Epithelial cell of alveolus of lung (primary cell): ENCODE measurements at places on chromosomes 5 and 9. TPM values are rescaled to one million over a fixed set of nuclear protein-coding genes. Genes with fewer than 3 reads are reported as not detected.

SLCO4C1 gene
- total RNA-seq: 0.16 and 0.52 TPM in 2 replicates

ENTREP1 gene
- total RNA-seq: not detected in 2 replicates

ACER2 gene
- total RNA-seq: 0.56 and 1.3 TPM in 2 replicates

PWWP2A gene
- total RNA-seq: 17.2 and 25.2 TPM in 2 replicates

DOCK8 gene
- total RNA-seq: 0.24 and 0.52 TPM in 2 replicates

SHOC1 gene
- not detected in 2 replicates for total RNA-seq

LTC4S gene
- total RNA-seq: 1.6 and 7.0 TPM in 2 replicates

CCL21 gene
- not detected in 2 replicates for total RNA-seq

SIT1 gene
- not detected in 2 replicates for total RNA-seq

SPINK4 gene
- total RNA-seq: not detected in 2 replicates

ODF2 gene
- 14.3 and 25.5 TPM in 2 replicates for total RNA-seq

ZNF608 gene
- total RNA-seq: 9.3 and 46.2 TPM in 2 replicates

PPIC gene
- 35.5 and 36.8 TPM in 2 replicates for total RNA-seq

RNF224 gene
- not detected in 2 replicates for total RNA-seq

BNC2 gene
- 13.8 and 27.3 TPM in 2 replicates for total RNA-seq

MZB1 gene
- not detected in 2 replicates for total RNA-seq

SLC25A2 gene
- not detected in 2 replicates for total RNA-seq

DBH gene
- total RNA-seq: not detected in 2 replicates

PCDHA2 gene
- not detected in 2 replicates for total RNA-seq

HCN1 gene
- not detected in 2 replicates for total RNA-seq

TESK1 gene
- 11.9 and 13.4 TPM in 2 replicates for total RNA-seq

CER1 gene
- total RNA-seq: not detected in 2 replicates

AGXT2 gene
- not detected in 2 replicates for total RNA-seq

PHF24 gene
- total RNA-seq: 0.40 TPM in 1 of 2 replicates, not detected in the other

CNTNAP3B gene
- 5.3 and 9.2 TPM in 2 replicates for total RNA-seq

ANGPTL2 gene
- total RNA-seq: 10.1 and 50.2 TPM in 2 replicates

THG1L gene
- 15.2 and 17.7 TPM in 2 replicates for total RNA-seq

BASP1 gene
- 158 and 178 TPM in 2 replicates for total RNA-seq

CCDC152 gene
- total RNA-seq: 2.1 and 4.4 TPM in 2 replicates

INSL6 gene
- not detected in 2 replicates for total RNA-seq

SREK1 gene
- total RNA-seq: 13.7 and 45.6 TPM in 2 replicates

PTGS1 gene
- 36.8 and 61.8 TPM in 2 replicates for total RNA-seq

STXBP1 gene
- total RNA-seq: 34.9 and 60.6 TPM in 2 replicates

BTNL3 gene
- not detected in 2 replicates for total RNA-seq

KLHL9 gene
- 25.2 and 30.0 TPM in 2 replicates for total RNA-seq
